Endothelial cell (in vitro differentiated cells): ENCODE measurements at places on chromosomes 2 and 18. TPM values are rescaled to one million over a fixed set of nuclear protein-coding genes. Genes with fewer than 3 reads are reported as not detected.
A peak's percentile ranks its signal among the peaks of the same experiment; 100 is the strongest.

- DNase-seq: no peak
- H3K27ac ChIP-seq: no peak overlapping the region
- H3K4me1 ChIP-seq: peaks cover 7% of the 10 kb centered on the region
- no peak overlapping the region for H3K4me3 ChIP-seq
- peaks cover 2% of the 10 kb centered on the region for H3K27me3 ChIP-seq
Measured at GRCh38 chr2:239611222-239611795, 210.5 kb upstream of the HDAC4 start.

Gene HAUS1
- total RNA-seq: 44.9 TPM

- H3K27ac ChIP-seq: no peak overlapping the region
- peaks cover 7% of the 10 kb centered on the region for H3K4me1 ChIP-seq
- DNase-seq: no peak
- H3K4me3 ChIP-seq: no peak overlapping the region
- no peaks in the 10 kb centered on the region for H3K36me3 ChIP-seq
- H3K27me3 ChIP-seq: peaks cover 10% of the 10 kb centered on the region
Measured at GRCh38 chr2:43192744-43193651, 33.4 kb downstream of the ZFP36L2 start.

Gene ASXL3
- total RNA-seq: 7.2 TPM

Gene MPP4
- 0.13 TPM for total RNA-seq

- H3K4me1 ChIP-seq: no peaks in the 10 kb centered on the region
- DNase-seq: no peak
- H3K36me3 ChIP-seq: no peaks in the 10 kb centered on the region
Measured at GRCh38 chr2:233341296-233341695, 13.0 kb upstream of the DGKD start.

DNA sequence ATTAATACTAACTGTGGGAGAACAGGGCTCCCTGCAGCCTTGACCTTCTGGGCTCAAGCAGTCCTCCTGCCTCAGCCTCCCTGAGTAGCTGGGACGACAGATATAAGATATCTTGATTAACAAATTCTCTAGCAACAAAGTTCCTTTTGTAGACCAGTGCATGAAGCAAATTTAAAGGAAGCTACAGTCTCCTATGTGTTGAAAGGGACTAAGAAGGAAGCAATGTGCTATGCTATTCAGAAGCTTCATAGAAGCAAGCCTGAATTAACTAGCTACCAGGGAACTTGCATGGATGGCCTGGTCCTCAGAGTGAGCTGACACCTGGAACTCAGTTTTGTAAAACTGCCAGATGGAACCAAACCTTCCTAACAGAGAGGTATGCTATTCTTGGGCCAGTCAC lies 33.2 kb downstream of the RAPH1 start:
- H3K27me3 ChIP-seq: peaks cover 2% of the 10 kb centered on the region
- H3K27ac ChIP-seq: no peak overlapping the region
- DNase-seq: no peak
- peaks cover 24% of the 10 kb centered on the region for H3K4me1 ChIP-seq
- peaks cover 15% of the 10 kb centered on the region for H3K36me3 ChIP-seq

DNA sequence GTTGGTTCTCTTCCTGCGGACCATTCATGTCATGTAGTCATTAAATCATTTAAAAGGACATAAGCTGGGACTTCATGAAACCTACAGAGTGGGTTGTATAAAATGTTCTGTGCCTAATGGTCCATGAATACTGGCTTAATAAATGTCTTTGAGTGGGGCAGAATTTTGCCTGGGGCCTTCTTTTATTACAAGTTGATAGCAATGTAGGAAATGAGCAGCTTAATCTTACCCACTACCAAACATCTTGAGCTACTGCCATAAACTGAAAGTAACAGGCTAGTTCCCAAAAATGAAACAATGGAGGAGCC lies 130.9 kb downstream of the TMEM17 start:
- DNase-seq: no peak
- H3K27ac ChIP-seq: no peak overlapping the region
- H3K4me1 ChIP-seq: peaks cover 10% of the 10 kb centered on the region
- H3K36me3 ChIP-seq: peaks cover 8% of the 10 kb centered on the region
- peaks cover 1% of the 10 kb centered on the region for H3K27me3 ChIP-seq
- no peak overlapping the region for H3K4me3 ChIP-seq

Gene ACMSD
- total RNA-seq: not detected

Gene FAM161A
- total RNA-seq: 6.9 TPM

- no peaks in the 10 kb centered on the region for H3K4me1 ChIP-seq
- H3K36me3 ChIP-seq: no peaks in the 10 kb centered on the region
- H3K27me3 ChIP-seq: no peaks in the 10 kb centered on the region
- H3K27ac ChIP-seq: no peak overlapping the region
Measured at GRCh38 chr2:102975996-102976975, 214.5 kb downstream of the TMEM182 start.

GRCh38 chr2:216807857-216808272 lies 52.0 kb downstream of the TNP1 start:
- no peak overlapping the region for H3K4me3 ChIP-seq
- no peak overlapping the region for H3K27ac ChIP-seq
- no peaks in the 10 kb centered on the region for H3K36me3 ChIP-seq
- H3K27me3 ChIP-seq: peaks cover 1% of the 10 kb centered on the region
- no peaks in the 10 kb centered on the region for H3K4me1 ChIP-seq
- DNase-seq: no peak

DNA sequence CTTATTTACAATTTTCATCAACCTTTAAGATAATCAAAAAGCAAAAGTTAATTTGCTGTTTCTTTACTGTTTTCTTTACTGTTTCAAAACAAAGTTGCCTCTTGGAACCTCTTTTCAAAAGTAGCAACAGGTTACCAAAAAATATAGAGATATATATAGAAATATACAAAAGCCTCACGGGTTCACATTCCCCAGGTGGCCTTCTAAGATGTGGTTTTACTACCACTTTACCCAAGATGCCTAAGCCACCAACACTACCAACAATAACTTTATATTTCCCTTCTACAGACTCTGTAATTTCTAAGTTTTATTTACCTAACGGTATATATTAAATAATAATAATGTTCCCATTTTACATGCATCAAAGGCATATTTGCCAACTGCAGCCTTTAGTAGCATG lies 4.9 kb downstream of the CYB5A start:
- no peak overlapping the region for H3K27ac ChIP-seq
- peaks cover 15% of the 10 kb centered on the region for H3K27me3 ChIP-seq
- DNase-seq: no peak
- no peak overlapping the region for H3K4me3 ChIP-seq
- peaks cover 4% of the 10 kb centered on the region for H3K36me3 ChIP-seq

Gene TTR
- total RNA-seq: not detected

Gene FZD7
- 42.2 TPM for total RNA-seq

DNA sequence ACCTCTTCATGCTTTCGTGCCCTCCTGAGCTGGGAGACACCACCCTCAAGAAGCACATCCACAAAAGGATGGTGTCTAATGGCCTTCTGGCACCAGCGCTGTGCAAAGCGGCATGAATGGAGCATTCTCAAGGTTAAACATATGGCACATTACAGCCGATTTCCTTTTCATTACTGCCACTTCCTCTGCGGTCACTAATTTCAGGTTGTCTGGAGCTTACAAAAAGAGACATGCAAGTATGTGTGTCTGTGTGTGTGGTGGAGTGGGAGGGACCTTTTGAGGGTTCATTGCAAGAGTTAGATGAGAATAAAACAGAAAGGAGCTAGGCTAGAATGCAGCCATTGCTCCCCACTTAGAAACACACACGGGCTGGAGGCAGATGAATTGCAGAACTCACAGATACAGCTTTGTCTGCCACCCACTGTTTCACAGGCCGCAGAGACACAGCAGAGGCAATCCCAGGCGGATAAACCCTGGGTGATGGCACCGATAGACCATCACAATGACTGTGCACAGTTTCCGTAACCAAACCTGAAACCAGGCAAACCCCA lies 76.0 kb downstream of the TGIF1 start:
- no peak overlapping the region for H3K4me3 ChIP-seq
- H3K27ac ChIP-seq: no peak overlapping the region
- peaks cover 3% of the 10 kb centered on the region for H3K27me3 ChIP-seq
- DNase-seq: no peak

- peaks cover 11% of the 10 kb centered on the region for H3K4me1 ChIP-seq
- no peak overlapping the region for H3K4me3 ChIP-seq
- peaks cover 1% of the 10 kb centered on the region for H3K27me3 ChIP-seq
- DNase-seq: no peak
- H3K27ac ChIP-seq: no peak overlapping the region
Measured at GRCh38 chr2:67463810-67464209, 66.7 kb downstream of the ETAA1 start.

DNA sequence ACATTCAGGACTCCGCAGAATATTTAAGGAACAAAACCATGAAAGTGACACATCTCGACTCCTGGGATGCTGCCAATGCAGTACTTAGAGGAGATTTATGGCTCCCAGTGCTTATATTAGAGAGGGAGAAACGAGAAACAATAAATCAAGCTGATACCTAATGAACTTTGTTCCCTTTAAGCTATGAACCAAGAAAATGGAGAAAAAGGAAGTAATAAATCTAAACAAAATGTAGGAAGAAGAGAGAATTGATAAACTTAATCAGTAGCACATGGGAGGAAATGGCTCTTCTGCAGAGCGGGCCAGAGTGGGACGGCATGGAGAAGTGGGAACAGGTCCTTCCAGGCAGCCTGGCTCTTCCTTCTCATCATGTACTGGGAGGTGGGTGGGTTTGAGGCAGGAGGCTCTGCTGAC lies 42.7 kb downstream of the NPPC start:
- H3K4me3 ChIP-seq: no peak overlapping the region
- H3K4me1 ChIP-seq: no peaks in the 10 kb centered on the region
- H3K27ac ChIP-seq: no peak overlapping the region
- no peaks in the 10 kb centered on the region for H3K36me3 ChIP-seq

Gene ANKAR
- total RNA-seq: 8.5 TPM

- DNase-seq: no peak
- H3K4me1 ChIP-seq: no peaks in the 10 kb centered on the region
- H3K36me3 ChIP-seq: no peaks in the 10 kb centered on the region
- H3K27me3 ChIP-seq: peaks cover 2% of the 10 kb centered on the region
- H3K27ac ChIP-seq: no peak overlapping the region
Measured at GRCh38 chr2:118635891-118636290, 211.6 kb downstream of the EN1 start.

DNA sequence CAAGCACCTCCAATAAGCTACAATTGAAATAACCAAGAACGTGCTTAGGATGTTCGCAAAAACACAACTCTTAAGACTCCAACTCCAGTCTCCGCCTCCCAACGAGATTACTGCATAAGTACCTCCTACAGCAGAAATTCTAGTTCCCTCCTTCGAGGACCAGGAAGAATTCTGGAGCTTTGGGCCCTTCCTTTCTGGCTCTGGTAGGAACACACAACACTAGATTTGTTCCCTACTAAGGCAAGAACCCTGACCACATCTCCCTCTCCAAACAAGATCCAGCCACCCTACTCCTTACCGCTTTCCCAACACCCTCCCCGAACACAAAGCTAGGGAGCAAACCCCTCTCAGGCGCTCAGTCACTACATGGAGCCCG lies 721 bp downstream of the ADAM17 start:
- peaks cover 23% of the 10 kb centered on the region for H3K4me1 ChIP-seq
- H3K4me3 ChIP-seq: peak overlapping the region; percentile 98
- H3K36me3 ChIP-seq: peaks cover 7% of the 10 kb centered on the region
- peaks cover 7% of the 10 kb centered on the region for H3K27me3 ChIP-seq
- DNase-seq: peak; percentile 21
